NCI-H2029 treated with DMSO at 0.1 percent for 48 hours (cell line): ENCODE measurements at places on chromosomes 11 and 22.

GRCh38 chr11:73398721-73399120, 22.5 kb downstream of the RELT start:
- no peak for DNase-seq

GRCh38 chr22:46049726-46050450, 72.9 kb upstream of the WNT7B start:
- no peak for DNase-seq

DNA sequence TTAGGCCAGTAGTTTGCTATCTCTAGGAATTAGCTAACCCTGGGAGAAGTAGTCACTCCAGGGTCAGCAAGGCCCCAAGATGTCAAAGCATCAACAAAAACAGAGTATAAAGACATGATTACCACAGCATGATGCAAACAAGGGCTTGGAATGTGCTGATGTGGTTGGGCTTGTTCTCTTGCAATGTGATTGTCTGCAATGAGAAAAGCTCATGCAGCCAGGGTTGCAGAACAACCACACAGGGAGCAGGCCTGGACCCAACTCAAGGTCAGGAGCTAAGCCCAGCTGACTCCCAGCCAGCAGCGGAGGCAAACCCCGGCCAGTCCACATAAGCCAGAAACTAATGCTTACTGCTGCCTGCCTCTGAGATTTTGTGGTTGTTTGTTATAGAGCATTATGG, 132.4 kb upstream of the ZC3H12C start:
- DNase-seq = no peak

- no peak for DNase-seq
Observed at GRCh38 chr22:41687901-41688364, 734 bp downstream of the SNU13 start.

DNA sequence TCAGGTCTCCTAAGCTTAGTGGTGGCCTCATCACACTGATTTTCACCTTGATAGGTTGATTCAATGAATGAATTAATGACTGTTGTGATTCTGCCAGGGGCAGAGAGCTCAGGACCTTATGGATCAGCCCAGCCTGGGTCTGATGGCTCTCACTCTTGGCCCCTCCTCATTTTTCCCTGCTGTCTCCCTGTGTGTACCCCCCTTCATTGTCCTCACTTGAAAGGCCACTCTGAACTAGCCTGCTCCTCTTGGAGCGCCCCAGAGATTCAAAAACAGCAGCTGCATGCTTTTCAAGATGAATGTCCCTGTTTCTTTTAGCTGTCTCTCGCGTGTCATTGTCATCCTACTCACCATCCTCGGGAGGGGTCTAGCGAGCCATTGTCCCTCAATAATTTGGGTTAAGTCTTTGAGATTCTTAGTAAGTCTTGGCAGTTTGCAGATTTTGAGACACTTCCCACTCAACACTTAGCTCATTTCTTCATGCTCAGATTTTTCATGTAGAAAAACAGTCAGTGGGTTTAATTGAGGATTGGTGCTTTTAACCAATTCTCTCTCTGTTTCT, 42.5 kb upstream of the MICAL2 start:
- DNase-seq = no peak

DNA sequence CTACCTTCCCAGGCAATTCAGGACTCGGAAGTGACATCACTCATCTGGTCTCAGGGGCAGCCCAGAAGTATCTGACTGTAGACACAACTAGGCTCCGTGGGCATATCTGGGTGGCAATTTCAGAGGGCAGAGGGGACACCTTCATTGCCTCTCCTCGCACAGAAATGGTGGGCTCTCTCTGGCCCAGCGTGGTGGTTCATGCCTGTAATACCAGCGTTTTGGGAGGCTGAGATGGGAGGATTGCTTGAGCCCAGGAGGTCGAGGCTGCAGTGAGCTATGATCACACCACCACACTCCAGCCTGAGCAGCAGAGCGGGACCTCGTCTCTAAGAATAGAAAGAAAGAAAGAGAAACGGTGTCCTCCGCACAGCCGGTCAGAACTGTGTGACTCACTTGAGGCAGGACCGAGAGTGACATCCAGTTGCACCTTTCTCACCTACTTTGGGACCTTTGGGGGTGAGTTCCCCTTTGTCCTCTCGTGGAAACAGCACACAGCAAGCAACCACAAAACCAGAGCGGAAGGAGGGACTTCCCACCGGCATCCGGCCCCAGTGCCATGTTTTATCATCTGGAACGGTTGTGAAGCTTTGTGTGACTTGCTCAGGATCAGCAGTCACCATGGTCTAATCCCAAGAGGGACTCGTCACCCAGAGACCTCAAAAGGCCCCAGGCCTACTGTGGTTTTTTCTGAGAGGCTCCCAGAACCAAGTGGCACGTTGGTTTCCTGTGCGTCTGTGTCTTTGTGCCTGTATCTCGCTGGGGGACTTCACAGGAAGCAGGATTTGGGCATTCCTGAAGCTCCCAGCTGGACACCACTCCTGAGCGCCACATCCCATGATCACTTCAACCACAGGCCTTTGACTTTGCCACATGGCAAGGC, 38.4 kb upstream of the EMID1 start:
- DNase-seq = no peak

DNA sequence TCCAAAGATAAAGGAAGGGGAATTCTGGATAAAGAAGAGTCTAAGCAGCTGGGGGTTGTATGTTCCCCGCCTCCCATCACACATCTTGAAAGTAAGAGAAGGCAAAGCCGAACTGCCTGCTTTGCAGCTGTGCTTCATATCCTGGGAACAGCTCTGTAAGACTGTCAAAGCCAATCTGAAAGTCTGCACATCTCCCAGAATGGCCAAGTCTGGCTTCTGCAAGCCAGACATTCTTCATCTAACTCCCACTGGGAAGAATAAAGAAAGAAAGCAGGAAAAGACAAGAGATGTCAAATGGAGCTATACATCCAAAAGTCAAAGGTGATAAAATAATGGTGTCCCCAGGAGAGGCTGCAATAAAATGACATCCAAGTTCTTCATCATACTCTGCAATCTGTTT, 15.4 kb downstream of the MORC2 start:
- DNase-seq = no peak

GRCh38 chr11:598005-598680, 17.6 kb downstream of the IRF7 start:
- no peak for DNase-seq

DNA sequence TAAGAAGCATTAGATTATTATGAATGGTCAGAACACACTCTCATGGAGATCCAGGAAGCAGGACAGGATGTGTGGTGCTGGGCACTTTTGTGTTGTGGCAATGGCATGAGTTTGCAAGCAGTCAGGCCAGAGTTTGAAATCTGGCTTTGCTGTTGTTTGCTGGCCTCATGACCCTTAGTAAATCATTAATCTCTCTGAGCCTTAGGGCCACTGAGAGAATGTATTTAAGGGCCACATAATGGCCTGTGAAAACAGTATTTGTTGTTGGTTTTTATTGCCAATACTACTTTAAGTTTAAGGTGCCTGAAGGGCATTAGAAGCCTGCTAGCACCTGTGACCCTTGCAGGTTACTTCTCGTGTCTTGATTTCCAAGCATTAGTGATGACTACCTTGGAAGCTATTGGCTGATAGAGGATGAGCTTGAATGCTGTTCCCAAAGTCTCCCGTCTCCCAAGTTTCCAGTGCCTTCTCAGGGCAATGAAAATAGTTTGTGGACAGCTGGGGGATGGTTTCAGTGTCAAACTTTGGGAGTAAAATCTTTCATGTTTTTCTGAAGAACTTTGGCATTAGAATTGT, 24.6 kb downstream of the STIM1 start:
- DNase-seq = no peak

DNA sequence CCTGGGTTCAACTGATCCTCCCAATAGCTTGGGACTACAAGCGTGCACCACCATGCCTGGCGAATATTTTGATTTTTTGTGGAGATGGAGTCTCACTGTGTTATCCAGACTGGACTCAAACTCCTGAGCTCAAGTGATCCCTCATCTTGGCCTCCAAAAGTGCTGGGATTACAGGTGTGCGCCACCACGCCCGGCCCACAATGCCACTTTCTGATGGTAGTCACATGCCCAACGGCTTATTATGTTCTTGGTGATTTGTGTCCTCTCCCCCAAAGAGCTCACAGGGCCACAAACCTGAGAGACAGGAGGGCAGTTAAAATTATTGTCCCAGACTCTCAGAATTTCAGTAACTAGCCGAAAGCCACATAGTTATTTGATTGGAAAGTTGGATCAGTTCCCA, 9.6 kb downstream of the GRIK4 start:
- DNase-seq = no peak

DNA sequence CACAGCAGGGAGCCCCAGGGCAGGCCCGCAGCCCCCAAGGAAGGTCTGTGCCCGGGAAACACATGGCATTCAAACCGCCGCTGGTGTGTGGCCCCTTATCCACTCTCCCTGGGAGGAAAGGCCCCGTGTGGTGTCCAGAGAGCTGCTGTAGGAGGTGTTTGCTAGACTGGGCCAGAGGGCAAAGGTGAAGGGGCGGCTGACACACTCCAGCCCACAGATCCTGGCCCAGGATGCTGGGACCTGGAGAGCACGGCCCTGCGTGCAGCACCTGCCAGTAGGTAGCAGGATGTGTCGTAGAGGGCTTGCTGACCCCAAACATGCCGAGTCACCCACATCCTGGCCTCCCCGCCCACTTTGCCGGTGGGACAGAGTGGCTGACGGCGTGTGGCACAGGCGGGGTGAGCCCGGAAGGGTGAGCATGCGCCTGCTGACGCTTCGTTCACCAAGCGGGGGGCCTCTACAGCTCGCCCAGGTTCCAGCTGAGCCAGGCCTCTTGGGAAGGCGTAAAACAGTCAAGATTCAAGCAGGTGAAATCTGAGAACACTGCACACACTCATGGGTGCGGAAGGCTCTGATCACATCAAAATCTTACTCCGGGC, 11.0 kb downstream of the OSBPL5 start:
- DNase-seq = no peak

DNA sequence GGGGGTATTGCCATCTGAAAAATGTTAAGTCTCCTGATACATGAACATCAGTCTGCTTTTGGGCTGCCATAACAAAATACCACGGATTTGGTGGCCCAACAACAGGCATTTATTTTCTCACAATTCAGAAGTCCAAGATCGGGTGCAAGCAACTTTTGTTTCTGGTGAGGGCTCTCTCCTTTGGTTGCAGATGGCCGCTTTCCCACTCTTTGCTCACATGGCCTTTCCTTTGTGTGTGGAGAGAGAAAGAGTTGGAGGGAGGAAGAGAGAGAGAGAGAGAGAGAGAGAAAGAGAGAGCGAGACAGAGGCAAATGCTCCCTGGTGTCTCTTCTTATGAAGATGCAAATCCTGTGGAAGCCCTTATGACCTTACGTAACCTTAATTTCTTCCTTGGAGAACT, 2.5 kb upstream of the KRTAP5-2 start:
- DNase-seq = no peak

DNA sequence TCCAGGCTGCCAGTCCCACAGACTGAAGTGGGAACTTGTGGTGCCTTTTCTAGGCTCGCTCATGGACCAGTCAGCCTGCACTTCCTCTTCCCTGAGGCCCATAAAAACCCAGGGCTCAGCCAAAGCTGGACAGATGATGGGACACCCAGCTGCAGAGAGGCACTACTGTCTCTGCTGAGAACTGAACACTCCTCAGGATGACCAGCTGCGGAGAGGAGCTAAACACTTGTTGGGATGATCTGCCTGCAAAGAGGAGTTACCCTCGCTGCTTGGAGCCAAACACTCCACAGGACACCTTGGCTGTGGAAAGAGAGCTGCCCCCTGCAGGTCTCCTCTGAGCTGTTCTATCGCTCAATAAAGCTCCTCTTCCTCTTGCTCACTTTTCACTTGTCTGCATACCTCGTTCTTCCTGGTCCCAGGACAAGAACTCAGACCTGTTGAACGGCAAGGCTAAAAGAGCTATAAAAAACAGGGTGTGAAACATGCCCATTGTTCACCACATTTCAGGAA, 465.5 kb downstream of the GUCY1A2 start:
- DNase-seq = no peak

GRCh38 chr11:7582338-7582985, 68.7 kb downstream of the PPFIBP2 start:
- peak; percentile 62 for DNase-seq

DNA sequence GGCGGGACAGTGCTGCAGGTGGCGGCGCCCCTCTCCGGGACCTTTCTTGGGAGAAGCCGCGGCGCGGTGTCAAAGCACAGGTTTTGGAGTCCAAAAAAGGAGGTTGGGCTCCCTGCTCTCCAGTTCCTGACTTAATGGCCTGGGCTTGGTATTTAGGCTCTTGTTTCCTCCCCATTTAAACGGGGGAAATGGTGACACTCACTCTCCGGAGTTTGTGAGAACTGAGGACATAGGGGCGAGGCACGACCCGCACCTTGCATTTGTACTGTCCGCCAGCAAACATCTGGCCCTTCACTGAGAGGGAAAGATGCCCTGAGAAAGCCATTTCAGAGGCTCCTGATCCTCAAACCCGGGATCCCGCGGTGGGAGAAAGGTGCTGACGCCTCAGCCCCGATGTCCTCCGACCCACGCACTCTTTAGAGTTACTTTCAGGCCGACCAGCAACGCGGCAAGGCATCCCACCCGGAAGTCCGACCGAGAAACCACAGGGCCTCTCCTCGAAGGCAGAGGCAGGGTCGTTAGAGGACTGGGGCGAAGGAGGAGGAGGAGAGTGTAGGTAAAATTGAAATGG, 2.9 kb upstream of the WDR74 start:
- no peak for DNase-seq

DNA sequence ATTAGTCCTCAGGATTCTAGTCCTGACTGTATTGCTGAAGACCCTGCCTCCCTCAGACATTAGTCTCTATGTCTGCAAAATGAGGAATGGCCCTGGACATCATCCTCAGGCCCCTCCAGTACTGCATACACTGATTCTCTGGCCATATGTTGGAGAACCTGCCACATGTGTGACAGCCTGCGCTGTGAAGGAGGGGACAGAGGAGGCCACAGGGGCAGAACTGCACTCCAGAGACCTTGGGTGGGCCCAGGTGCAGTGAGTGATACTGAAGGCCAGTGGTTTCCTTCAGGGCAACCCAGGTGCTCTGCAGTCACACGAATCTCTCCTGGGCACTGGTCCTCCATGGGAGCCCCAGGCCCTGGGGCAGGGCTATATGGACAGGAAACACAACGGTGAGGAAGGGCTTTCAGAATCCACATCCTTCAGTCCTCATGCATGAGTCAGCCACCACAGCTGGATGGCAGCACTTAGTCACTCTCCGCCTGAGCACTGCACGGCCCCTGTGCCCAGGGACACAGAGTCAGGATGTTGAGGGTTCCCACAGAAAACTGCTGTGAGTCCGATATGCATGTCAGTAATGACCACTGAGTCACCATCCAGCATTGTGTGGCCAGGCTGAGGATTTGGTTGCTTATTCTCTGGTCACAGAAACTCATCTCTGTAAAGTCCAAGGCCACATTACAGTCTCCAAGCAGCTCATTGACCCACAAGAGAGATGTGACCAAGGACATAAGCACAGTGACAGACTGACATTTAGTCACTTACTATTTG, 39.7 kb downstream of the ME3 start:
- DNase-seq = no peak

- DNase-seq = no peak
Observed at GRCh38 chr22:30224161-30224857, 22.2 kb downstream of the LIF start.
